ENCODE measurements at places on chromosomes 4 and X. TPM values are rescaled to one million over a fixed set of nuclear protein-coding genes. Genes with fewer than 3 reads are reported as not detected.

DNA sequence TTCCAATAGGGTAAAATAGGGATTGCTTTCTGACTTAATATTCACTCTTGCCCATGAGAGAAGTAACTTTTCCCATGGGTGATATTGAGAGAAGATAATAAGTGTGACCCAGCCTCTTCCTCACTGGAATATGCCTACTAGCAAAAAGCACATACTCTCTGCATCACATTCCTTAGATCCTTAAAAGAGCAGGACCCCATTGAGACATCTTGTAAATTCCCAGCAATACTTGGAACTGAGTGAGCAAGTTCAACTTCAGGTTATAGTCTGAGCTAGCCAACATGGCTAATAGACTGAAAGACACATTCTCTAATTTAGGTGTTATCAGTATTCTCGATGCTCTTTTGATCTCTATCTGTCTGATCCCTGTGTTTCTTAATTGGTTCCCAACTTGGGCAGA, 1372.3 kb downstream of the STIM2 start:
- DNase-seq, result no peak

Gene PDZD11
- 25.9 TPM for polyA plus RNA-seq

GRCh38 chr4:36930562-36931111, 313.9 kb upstream of the NWD2 start:
- no peak for DNase-seq

Gene INTS6L
- polyA plus RNA-seq, result 0.49 TPM

DNA sequence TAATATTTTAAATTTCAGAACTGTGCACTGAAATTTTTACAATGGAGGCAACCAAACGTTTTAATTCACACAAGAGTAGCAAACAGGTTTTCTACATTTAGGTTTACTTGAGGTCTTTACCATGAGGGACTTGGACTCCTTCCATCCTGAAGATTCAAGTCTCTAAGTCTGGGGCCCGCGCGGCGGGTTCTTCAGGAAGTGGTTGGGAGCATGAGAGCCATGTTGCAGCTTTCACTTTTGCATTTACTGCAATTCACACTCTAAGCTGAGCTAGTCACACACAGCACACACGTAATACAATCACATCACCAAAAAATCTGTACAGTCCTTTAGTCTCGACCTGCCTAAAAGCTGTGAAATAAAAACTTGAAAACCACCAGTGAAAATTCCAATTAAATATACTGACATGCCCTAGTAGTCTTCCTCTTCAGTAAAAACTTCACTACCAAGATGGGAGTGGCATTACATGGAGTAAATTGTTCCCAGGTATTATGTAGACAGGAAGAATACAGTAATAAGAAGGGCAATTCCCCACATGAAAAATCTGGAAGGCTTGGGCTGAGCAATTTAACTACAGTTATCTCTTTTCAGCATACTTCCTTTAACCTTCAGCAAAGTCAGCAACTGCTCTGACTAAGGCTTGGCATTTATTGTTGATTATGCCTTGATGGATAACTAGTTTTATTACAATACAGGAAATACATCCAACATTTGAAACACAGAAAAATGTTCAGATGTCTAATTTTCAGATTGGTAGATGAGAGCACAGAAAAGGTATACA, 571.1 kb upstream of the DIPK2B start:
- no peak for DNase-seq

DNA sequence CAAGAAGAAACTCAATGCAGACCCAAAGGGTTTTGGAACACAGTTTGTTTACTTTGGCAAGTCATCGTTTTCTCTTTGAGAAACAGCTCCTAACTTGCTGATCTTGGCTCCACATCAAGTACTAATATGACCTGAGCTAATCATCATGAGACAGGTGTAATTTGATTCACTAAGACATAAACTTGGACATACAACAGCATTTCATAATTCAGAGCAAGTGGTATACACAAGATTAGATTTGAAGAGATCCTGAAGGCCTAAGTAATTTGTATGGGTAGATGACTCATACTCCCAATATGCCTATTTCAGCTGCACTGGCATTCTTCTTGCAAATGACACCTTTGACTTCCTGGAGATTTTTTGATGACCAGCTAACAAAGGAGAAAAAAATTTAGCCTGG, 1521.7 kb downstream of the RPA4 start:
- no peak for DNase-seq

Gene HSD17B10
- 228 TPM for polyA plus RNA-seq

Gene CNOT6L
- polyA plus RNA-seq, result 6.2 TPM
